ENCODE measurements at places on chromosomes 5 and 9.
A peak's percentile ranks its signal among the peaks of the same experiment; 100 is the strongest.

- DNase-seq = no peak
Measured at GRCh38 chr5:19140276-19140675, 847.7 kb downstream of the CDH18 start.

GRCh38 chr5:94793113-94793815 is 174.8 kb downstream of the SLF1 start:
- DNase-seq = no peak

GRCh38 chr5:113694576-113694975 is 181.1 kb downstream of the YTHDC2 start:
- no peak for DNase-seq

DNA sequence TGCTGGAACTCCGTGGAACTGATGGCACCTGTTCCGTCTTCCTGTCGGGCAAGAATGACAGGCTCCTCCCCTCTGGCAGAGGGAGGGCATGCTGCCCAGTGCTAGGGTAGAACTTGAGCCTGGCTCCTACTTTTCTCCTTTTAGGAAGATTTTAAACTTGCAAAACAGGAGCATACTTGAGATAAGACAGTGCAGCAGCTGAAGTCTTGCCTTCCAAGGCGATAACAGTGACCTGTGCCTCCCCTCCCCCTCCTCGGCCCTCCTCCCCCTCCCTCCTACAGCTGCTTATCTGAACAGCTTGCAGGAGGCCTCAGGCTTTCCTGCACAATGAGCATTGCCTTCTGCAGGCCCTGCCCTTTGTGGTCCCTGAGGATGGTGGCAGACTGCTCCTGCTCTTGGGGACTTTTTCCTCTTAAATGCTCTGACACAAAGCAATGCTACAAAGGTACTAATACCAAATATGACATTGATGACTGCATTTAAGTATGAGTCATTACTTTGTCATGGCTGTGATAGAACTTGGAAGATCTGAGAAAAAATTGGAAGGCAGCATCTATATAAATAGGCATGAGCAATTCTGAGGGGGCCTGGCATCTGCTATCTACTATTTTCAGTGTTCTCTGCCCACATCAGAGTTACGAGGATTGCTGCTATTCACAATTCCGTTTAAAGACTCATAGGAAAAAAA is 2.0 kb downstream of the GADD45G start:
- DNase-seq = no peak

- no peak for DNase-seq
Measured at GRCh38 chr5:31255041-31255440, 61.6 kb downstream of the CDH6 start.

- DNase-seq = no peak
Measured at GRCh38 chr9:137128862-137129455, 10.0 kb upstream of the GRIN1 start.

- peak; percentile 23 for DNase-seq
Measured at GRCh38 chr5:151139015-151139414, 18.6 kb downstream of the ANXA6 start.

- peak; percentile 34 for DNase-seq
Measured at GRCh38 chr5:35852084-35852734, 4.5 kb upstream of the IL7R start.

DNA sequence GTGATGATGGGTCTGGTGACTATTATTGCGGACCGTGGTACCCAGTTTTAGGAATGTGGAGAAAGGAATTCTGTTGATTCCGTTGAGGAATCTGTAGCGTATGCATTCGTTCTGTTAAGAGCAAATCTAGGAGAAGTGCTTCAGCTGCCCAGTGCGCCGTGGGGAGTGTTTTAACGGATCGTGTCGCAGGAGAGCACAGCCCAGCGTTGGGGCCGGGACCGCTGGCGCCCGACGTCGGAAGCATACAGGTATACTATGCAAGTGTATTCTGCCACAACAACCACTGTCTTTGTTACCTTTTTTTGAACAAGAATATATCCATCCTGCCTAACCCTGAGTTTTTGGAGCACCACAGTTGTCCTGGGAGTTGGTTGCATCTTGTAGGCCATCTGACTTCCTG is 42.7 kb downstream of the TENT4A start:
- no peak for DNase-seq

DNA sequence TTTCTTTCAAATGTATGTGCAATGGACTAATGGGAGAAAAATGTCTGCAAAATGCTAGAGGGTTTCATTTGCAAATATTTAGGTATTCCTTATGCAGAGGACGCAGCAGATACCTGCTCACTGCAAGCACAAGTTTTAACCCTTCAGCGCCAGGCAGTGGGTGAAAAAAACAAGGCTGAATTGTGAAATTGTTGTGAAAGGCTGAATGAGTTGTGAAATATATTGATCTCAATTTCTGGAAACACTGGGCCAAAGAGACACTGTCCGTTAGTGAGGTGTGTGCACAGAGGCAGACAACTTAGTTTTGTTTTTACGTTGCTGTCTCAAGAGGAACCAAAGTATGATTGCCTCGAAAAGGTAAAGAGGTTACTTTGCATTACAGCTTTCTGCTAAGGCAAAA is 18.8 kb downstream of the FUBP3 start:
- DNase-seq = no peak

GRCh38 chr5:103216137-103216536 is 42.4 kb upstream of the MACIR start:
- no peak for DNase-seq

DNA sequence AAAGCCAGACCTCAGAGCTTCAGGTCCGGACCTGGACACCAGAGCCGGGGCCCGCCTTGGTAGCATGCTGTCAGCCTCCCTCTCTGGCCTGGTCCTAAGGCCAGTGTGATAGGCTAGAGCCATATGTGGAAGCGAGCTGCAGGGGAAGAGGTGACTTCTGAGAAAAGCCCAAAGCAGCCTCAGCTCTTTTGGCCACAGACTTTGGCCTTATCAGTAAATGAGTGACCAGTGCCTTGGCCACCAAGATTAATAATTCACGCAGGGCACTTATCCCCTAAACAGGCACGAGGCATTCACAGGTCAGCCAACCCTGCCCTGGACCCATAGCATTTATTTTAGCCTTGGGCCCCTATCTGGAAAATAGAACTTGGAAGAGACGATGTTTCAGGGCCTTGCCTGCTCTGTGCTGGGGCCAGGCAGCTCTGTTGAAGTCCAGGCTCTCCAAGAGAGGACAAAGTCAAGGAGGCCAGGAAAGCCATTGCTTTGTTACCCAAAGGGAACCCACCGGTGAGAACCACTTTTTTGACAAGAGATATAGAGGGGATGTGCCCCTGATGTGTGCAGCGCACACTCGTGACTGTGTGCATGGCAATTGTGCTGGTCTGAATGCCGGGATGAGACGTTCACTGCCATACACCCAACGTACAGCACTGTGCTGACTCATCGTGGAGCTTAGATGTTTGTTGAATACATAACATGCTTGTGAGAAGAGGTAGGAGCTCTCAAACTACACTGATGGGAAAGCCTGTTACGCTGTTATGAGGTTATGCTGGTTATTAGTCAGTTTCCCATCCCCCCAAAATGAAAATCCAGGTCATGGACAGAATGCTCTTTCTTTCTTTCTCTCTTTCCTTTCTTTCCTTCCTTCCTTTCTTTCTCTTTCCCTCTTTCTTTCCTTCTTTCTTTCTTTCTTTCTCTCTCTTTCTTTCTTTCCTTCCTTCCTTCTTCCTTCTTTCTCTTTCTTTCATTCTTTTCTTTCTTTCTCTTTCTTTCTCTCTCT is 5.0 kb upstream of the SLC34A1 start:
- DNase-seq = no peak

- no peak for DNase-seq
Measured at GRCh38 chr5:158422653-158423515, 563.9 kb upstream of the CLINT1 start.

- no peak for DNase-seq
Measured at GRCh38 chr5:130227699-130228098, 323.4 kb downstream of the CHSY3 start.

DNA sequence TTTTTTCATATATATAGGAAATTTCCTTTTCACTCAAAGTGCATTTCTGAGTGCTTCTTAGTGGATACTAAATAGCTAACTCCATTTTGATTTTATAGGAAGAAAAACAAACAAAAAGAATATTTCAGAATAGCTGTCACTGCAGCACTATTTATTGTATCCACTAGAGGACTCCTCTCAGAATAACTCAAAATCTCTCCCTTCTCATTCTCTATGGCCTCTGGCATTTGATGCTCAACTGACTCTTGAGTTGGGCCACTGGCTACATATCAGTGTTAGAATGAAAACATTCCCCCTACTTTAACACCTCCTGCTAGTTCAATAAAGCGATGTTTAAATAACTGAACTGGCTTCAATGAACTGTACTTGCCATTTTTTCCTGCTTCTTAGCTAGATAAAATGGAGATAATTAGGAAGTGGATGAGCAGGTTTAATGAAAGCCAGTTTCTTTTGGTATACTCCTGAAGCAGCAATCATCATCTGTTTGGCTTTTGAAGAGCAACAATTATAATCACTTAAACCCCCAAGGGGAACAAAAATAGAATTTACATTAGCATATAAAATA is 16.6 kb upstream of the ELAVL2 start:
- no peak for DNase-seq

- DNase-seq = no peak
Measured at GRCh38 chr5:106106384-106106783, 1564.4 kb downstream of the EFNA5 start.

DNA sequence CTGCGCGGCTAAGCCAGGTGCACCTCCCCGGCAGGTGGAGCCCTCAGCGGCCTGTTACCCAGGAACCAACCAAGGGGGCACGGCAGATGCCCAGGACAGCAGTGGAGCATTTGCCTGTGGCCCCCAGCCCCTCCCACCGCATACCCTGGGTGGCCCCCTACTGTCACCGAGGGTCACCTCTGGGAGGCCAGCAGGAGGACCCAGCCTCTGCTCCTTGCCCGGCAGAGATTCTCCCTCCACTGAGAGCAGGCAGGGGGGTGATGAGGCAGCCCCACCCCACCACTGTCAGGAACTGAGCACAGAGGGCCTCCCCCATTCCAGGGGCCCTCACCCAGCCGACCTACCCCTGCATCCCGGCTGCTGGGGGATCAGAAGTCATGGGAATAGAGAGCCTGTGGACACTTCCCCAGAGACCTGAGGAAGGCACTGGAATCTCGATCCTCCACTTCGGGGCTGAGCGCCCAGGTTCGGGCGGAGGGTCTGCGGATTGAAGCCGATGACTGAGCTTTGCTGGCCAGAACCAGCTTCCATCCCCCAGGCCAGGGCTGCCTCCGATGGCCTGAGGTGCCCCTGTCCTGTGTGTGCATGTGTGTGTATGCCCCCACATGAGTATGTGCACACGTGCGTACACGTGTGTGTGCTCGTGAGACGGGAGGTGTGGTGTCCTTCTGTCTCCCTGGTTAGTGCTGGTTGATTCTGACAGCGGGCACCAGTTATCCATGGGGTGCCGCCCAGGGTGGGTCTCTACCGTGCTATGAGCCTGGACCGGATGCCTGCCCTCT is at the start of gene QRFP:
Gene QRFP, minus strand, starts transcription at position 580 of the 782 bp plus-strand sequence. CDS start 2,974 bp downstream, outside the sequence.
- no peak for DNase-seq

DNA sequence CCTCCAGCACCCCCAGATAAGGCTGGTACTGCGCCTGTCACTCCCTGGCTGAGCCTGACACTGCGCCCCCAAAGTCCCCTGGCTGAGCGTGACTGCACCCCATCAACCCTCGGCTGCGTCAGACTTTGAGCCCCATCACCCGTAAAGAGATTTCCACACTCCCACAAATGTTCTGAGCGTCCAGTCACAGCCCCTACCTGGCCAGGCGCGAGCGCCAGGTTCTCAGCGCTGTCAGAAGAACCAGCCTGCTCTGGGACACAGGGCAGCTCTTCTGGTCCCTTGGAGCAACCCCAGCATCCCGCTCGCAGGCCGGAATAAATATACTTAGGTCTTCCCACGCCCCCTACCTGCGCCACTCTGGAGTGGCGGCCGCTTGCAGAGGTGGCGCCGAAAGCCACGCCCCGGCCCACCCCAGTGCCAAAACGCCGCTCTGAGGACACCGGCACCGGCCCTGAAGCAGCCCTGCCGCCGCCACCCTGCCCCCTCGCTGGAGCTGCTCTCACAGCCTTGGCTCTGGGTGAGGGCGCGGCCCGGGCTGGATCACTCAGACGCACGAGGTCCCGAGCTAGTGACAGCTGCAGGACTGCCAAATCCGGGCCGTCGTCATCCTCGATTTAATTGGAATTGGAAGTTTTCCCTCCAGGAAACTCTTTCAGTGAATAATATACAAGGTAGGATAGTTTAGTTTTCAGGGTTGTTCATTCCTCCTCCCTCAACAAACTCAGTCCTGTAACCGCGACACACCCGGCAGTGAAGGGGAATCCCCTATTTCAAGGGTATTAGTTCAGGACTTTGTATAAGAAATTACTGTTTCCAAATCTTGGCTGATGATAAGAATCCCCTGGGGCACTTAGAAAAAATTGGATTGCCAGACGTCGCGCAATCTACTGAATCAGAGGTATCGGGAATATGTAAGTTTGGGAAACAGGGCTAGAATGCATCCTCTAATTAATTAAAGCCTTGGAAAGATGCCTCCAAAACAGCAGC is 1.2 kb upstream of the CEMIP2 start:
- peak; percentile 68 for DNase-seq

- no peak for DNase-seq
Measured at GRCh38 chr5:136666970-136667620, 301.8 kb upstream of the TRPC7 start.

DNA sequence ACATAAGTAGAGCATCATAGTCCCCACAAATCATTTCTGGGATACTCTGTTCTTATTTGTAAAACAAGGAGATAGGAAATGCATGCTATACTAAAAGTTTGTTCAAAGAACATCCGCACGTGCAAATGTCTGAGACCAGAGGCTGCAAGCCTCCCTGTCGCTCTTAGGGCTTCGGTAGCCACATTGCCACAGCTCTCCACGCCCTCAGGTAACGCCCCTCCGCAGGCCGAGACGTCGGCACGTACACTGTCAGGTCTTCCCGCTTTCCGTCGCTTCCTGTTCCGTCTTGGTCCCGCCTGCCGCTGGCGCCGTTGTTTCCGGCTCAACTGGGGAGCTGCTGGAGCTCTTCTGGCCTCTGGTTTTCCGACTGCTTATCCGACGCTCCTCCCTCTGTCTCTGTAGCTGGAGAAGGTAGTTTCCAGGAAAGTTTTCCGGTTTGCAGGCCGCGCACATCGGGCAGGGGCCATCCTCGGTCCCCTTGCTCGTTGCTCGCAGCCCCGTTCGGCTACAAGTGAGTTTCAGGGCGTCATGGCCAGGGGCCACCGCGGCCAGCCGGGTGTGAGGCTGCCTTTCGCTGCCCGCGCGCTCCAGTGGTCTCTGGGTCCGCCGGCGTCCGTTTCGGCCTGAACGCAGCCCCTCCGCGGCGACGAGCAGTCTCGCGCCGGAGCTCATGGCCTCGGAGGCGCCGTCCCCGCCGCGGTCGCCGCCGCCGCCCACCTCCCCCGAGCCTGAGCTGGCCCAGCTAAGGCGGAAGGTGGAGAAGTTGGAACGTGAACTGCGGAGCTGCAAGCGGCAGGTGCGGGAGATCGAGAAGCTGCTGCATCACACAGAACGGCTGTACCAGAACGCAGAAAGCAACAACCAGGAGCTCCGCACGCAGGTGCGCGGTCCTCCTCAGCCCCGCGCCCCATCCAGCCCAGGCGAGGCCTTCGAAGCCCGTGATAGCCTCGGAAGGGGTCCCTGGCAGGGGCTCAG is at the start of gene AGGF1:
Gene AGGF1, plus strand, starts transcription at position 308 of the 975 bp plus-strand sequence. Its CDS starts 363 bp downstream, at position 671.
- peak; percentile 87 for DNase-seq

- DNase-seq = no peak
Measured at GRCh38 chr9:87535817-87536539, 38.3 kb downstream of the DAPK1 start.
